Mesenteric fat pad (tissue), 1 donor: ENCODE measurements at places on chromosomes 2 and 18. TPM values are rescaled to one million over a fixed set of nuclear protein-coding genes. Genes with fewer than 3 reads are reported as not detected.

ICOS gene
- 0.22 TPM for total RNA-seq

OTOS gene
- total RNA-seq, result not detected

CDH2 gene
- total RNA-seq, result 0.71 TPM

HMSD gene
- total RNA-seq, result not detected

MOCOS gene
- 5.8 TPM for total RNA-seq

RAB6C gene
- total RNA-seq, result not detected

PTPRN gene
- not detected for total RNA-seq

B4GALT6 gene
- total RNA-seq, result 7.3 TPM

CASP10 gene
- total RNA-seq, result 10.7 TPM

REG3A gene
- total RNA-seq, result 3.3 TPM

IL36RN gene
- total RNA-seq, result not detected

SUCLG1 gene
- 91.1 TPM for total RNA-seq

SATB2 gene
- total RNA-seq, result 8.3 TPM

INHBB gene
- 54.8 TPM for total RNA-seq

ABCG5 gene
- not detected for total RNA-seq

ABCG8 gene
- not detected for total RNA-seq

NXPH2 gene
- not detected for total RNA-seq

XIRP2 gene
- total RNA-seq, result not detected

ID2 gene
- total RNA-seq, result 169 TPM

CRYBA2 gene
- total RNA-seq, result not detected

PLA2R1 gene
- total RNA-seq, result 8.3 TPM

GBX2 gene
- not detected for total RNA-seq

UPP2 gene
- not detected for total RNA-seq

PHOSPHO2 gene
- total RNA-seq, result 9.9 TPM

GCG gene
- not detected for total RNA-seq

LIMS2 gene
- 70.6 TPM for total RNA-seq

OR6B2 gene
- not detected for total RNA-seq

STAM2 gene
- 31.4 TPM for total RNA-seq
